RWPE2 (cell line): ENCODE measurements at places on chromosomes 5 and 9.

DNA sequence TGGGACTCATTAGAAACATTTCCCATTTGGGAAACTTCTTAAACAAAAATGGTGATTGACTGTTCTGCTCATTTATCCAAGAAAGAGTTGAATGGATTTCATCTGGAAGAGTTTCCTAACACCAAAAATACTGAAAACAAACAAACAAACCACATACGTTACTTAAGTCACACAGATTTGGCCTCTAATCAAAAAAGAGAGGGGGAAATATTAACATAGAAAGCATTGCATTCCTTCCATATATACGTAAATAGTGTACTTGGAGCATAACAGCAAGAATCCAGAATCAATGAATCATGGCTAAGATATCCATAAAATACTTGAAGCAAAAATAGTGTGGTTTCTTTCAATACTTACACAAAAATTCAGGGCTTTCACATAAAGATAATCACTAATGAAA is 189.8 kb upstream of the MAP3K1 start:
- peaks cover 17% of the 10 kb centered on the region for H3K4me1 ChIP-seq
- no peaks in the 10 kb centered on the region for H3K36me3 ChIP-seq
- no peaks in the 10 kb centered on the region for H3K27me3 ChIP-seq
- H3K27ac ChIP-seq, result peak overlapping the region; percentile 74

DNA sequence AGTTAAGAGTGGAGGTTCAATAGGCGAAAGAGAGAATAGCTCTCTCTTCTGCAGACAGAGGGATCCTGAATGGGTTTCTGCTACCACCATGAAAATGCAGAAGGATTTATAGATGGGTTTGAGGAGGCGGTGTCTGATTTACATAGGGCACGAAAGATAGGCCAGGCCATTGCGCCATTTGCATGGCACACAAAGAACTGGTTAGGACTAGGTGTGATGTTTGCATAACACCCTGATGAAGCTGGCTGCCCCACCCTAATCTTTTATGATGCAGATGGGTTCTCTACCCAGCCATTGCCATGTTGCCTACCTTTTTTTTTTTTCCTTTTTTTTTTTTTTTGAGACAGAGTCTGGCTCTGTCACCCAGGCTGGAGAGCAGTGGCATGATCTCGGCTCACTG is 51.4 kb upstream of the PDZD2 start:
- no peak overlapping the region for H3K4me3 ChIP-seq
- H3K27me3 ChIP-seq, result no peaks in the 10 kb centered on the region
- no peaks in the 10 kb centered on the region for H3K36me3 ChIP-seq
- H3K4me1 ChIP-seq, result no peaks in the 10 kb centered on the region
- DNase-seq, result no peak

GRCh38 chr9:81594415-81594814 is 94.9 kb downstream of the TLE1 start:
- peaks cover 21% of the 10 kb centered on the region for H3K36me3 ChIP-seq
- H3K4me1 ChIP-seq, result peaks cover 7% of the 10 kb centered on the region
- H3K27ac ChIP-seq, result no peak overlapping the region
- no peaks in the 10 kb centered on the region for H3K27me3 ChIP-seq

GRCh38 chr5:154367101-154367500 is 78.7 kb upstream of the SAP30L start:
- no peaks in the 10 kb centered on the region for H3K36me3 ChIP-seq
- no peaks in the 10 kb centered on the region for H3K27me3 ChIP-seq
- no peak for DNase-seq

DNA sequence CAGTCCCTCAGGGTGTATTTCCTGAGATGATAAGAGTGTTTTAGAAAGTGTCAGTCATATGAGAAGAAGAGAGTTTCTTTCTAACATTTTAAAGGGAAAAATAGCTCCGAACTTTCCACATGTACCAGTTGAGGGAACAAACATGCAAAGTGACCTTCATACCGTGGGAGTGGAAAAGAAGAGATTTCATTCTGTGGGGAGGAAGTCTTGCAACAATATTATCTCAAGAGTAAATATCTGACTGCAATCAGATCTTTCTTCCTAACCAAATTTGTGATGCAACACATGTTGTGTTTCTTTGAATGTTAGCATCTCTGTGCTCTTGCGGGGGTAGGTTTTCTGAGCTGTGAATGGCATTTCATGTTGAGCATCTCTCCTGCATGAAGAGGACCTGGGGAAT is 30.6 kb downstream of the ANKRD55 start:
- no peaks in the 10 kb centered on the region for H3K27me3 ChIP-seq
- H3K4me3 ChIP-seq, result no peak overlapping the region
- no peaks in the 10 kb centered on the region for H3K4me1 ChIP-seq
- H3K27ac ChIP-seq, result no peak overlapping the region
- no peaks in the 10 kb centered on the region for H3K36me3 ChIP-seq
- DNase-seq, result no peak

DNA sequence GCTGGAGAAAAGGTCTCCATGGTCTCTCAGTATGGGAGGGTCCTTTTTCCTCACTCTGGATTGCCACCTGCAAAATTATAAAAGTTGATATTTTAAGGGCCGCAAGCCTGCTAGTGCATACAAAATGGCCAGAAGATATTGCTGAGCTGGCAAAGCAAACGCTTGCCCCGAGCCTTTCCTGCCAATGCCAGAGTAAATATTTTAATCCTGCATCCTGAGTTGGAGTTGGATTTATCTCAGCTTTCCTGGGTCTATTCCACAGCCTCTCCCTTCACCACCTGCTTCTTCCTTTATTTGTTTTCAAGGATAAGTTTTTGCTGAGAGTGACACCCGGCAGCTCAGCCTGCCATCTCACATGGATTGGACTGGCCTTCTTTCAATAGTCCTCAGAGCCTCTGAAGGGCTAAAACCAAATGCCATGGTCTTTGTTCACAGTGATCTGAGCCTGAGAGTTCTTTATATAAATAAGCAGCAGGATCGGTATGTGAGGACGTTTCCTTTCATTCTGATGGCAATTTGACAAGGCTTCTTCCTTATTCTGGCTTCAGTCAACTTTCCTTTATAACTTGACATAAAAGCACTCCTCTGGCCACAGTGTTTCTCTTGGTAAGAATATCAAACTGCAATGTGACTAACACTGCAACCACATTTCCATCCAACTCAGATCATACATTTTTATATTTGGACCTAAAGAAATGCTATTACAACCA is 170.1 kb downstream of the ADAMTS12 start:
- H3K36me3 ChIP-seq, result no peaks in the 10 kb centered on the region
- no peak for DNase-seq
- no peak overlapping the region for H3K27ac ChIP-seq
- H3K4me3 ChIP-seq, result no peak overlapping the region
- H3K27me3 ChIP-seq, result no peaks in the 10 kb centered on the region

DNA sequence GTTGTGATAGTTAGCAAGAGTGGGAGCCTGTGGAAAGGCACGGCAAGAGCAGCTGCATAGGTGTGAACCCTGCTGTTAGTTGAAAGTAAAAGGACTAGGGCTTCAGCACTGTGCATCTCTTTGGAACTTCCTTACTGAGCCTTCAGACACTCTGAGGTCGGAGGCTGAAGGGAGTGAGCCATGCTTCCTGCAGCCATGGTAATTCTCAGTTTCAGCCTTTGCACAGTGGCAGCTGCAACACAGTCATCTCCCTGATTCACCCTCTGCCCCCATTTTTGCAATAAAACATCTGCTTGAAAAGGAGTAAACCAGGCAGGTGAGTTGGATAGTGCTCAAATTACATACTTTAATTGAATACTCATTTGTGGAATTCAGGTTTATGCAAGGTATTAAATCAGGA is 6.5 kb upstream of the TLE4 start:
- H3K27ac ChIP-seq, result no peak overlapping the region
- H3K36me3 ChIP-seq, result no peaks in the 10 kb centered on the region

- no peaks in the 10 kb centered on the region for H3K4me1 ChIP-seq
- H3K36me3 ChIP-seq, result no peaks in the 10 kb centered on the region
- no peak for DNase-seq
- peaks cover 5% of the 10 kb centered on the region for H3K27me3 ChIP-seq
- H3K27ac ChIP-seq, result no peak overlapping the region
Observed at GRCh38 chr9:71037521-71037920, 83.9 kb downstream of the TRPM3 start.

DNA sequence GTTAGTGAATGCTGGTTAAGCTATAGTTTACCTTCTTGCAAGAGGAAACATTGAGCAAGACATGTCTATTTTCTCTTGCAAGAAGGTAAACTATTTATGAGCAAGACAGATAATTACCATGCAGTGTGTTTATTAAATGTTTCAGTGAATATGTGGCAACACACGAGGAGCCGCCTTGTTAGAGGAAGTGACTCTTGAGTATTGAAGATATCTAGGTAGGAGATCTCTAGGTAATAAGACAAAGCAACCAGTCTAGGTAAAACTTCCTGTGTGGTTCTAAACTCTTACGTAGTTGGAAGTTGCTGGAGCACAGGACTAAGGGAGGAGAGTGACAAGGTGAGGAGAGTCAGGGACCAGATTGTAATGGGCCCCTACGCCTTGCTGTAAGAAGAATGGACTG is 16.8 kb downstream of the SKP2 start:
- DNase-seq, result no peak
- H3K36me3 ChIP-seq, result peaks cover 98% of the 10 kb centered on the region
- no peaks in the 10 kb centered on the region for H3K4me1 ChIP-seq
- no peak overlapping the region for H3K4me3 ChIP-seq
- H3K27ac ChIP-seq, result no peak overlapping the region

DNA sequence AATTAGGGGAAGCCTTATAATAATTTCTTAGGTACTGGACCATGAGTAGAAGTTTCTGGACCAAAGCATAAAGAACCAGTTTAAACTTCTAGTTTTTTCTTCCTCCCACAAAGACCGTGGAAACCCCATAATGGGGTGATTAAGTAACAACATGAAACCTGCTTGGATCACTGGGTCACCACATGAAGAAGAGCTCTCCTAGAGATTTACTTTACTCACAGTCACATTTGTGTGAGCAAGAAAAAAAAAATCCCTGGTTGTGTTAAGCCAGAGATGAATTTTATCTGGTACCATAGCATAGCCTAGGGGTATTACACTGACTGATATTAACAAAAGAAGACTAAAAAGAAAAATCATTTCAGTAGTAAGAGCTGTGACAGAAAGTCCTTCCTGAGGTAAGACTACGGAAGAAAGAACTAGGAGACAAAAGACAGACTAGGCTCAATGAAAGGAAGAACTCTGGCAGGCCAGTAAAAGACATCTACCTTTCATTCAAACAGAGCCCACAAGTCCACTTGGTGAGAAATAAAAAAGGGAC is 15.2 kb downstream of the OTP start:
- H3K4me3 ChIP-seq, result no peak overlapping the region
- no peak overlapping the region for H3K27ac ChIP-seq
- no peaks in the 10 kb centered on the region for H3K36me3 ChIP-seq
- DNase-seq, result no peak

GRCh38 chr5:9057406-9058000 is 488.4 kb downstream of the SEMA5A start:
- no peak for DNase-seq
- no peak overlapping the region for H3K4me3 ChIP-seq
- H3K36me3 ChIP-seq, result no peaks in the 10 kb centered on the region
- H3K27me3 ChIP-seq, result no peaks in the 10 kb centered on the region

DNA sequence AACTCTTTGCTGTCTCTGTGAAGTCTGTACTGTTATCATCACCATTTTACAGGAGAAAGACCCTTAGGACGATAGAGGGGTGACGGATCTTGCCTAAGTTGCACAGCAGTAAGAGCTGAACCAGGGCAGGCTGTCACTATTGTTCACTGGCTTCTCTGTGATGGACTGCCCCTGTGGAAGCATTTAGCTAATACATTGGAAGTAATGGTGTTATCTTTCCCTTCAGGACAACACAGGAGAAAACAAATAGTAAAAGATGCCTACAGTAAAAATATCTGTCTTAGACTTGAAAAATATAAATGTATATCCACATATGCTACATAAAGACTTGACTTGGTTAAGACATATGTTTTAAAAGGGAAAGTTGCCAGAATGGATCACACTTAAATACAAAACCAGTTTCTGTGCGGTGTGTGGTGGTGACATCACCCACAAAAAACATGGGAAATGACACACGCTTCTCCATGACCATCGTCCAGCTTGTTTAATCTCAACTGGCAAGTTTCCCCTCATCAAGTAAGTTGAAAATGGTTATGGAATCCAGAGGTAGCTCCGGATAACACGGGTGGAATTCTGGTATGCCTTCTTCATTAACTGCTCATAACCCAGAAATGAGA is 351.8 kb downstream of the EBF1 start:
- no peaks in the 10 kb centered on the region for H3K36me3 ChIP-seq
- H3K4me1 ChIP-seq, result no peaks in the 10 kb centered on the region
- H3K4me3 ChIP-seq, result no peak overlapping the region

- H3K27me3 ChIP-seq, result no peaks in the 10 kb centered on the region
- no peaks in the 10 kb centered on the region for H3K4me1 ChIP-seq
- no peaks in the 10 kb centered on the region for H3K36me3 ChIP-seq
- no peak for DNase-seq
- no peak overlapping the region for H3K27ac ChIP-seq
Observed at GRCh38 chr5:53537711-53538110, 22.7 kb upstream of the NDUFS4 start.

DNA sequence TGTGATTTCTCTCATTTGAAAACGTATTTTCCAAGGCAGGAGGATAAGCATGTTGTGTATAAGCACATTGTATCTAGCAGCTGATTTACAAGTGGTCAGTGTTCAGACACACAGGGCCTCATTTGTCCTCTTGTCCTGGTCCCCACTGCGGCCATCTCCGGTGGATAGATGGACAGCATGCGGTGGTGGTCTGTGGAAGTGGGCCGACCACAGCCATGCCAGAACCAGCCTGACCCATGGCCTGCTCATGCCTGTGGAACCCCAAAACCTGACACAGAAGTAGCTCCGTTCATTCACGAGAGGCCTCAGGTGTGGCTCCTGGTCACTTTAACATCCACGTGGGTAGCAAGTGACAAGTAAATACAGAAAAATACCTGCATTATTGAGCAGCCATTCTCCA is 14.6 kb downstream of the IRX2 start:
- no peak overlapping the region for H3K27ac ChIP-seq
- H3K36me3 ChIP-seq, result no peaks in the 10 kb centered on the region
- no peak for DNase-seq
- H3K4me1 ChIP-seq, result no peaks in the 10 kb centered on the region
- no peak overlapping the region for H3K4me3 ChIP-seq
- peaks cover 8% of the 10 kb centered on the region for H3K27me3 ChIP-seq

GRCh38 chr5:174073122-174073660 is 27.7 kb downstream of the NSG2 start:
- H3K27me3 ChIP-seq, result peaks cover 7% of the 10 kb centered on the region
- no peaks in the 10 kb centered on the region for H3K4me1 ChIP-seq
- H3K36me3 ChIP-seq, result no peaks in the 10 kb centered on the region
- H3K27ac ChIP-seq, result no peak overlapping the region
- H3K4me3 ChIP-seq, result no peak overlapping the region
- no peak for DNase-seq

DNA sequence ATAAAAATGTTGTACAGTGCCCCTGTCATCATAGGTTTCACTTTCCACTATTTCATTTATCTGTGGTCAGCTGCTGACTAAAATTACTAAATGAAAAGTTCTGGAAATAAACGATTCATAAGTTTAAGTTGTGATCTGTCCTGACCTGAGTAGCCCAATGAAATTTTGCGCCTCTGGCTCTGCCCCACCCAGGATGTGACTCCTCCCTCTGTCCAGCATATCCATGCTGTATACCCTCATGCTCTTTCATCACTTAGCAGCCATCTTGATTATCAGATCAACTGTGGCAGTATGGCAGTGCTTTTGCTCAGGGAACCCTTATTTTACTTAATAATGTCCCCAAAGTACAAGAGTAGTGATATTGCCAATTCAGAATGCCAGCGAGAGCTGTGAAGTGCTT is 97.3 kb downstream of the STARD4 start:
- no peaks in the 10 kb centered on the region for H3K36me3 ChIP-seq
- H3K4me1 ChIP-seq, result no peaks in the 10 kb centered on the region
- no peak overlapping the region for H3K4me3 ChIP-seq
- H3K27ac ChIP-seq, result no peak overlapping the region
